Stimulated activated CD4-positive, alpha-beta T cell treated with anti-CD3 and anti-CD28 coated beads, TNF-alpha, amount 100 ng/mL, for 1 hour (primary cell): ENCODE measurements at places on chromosomes 3 and 15.

DNA sequence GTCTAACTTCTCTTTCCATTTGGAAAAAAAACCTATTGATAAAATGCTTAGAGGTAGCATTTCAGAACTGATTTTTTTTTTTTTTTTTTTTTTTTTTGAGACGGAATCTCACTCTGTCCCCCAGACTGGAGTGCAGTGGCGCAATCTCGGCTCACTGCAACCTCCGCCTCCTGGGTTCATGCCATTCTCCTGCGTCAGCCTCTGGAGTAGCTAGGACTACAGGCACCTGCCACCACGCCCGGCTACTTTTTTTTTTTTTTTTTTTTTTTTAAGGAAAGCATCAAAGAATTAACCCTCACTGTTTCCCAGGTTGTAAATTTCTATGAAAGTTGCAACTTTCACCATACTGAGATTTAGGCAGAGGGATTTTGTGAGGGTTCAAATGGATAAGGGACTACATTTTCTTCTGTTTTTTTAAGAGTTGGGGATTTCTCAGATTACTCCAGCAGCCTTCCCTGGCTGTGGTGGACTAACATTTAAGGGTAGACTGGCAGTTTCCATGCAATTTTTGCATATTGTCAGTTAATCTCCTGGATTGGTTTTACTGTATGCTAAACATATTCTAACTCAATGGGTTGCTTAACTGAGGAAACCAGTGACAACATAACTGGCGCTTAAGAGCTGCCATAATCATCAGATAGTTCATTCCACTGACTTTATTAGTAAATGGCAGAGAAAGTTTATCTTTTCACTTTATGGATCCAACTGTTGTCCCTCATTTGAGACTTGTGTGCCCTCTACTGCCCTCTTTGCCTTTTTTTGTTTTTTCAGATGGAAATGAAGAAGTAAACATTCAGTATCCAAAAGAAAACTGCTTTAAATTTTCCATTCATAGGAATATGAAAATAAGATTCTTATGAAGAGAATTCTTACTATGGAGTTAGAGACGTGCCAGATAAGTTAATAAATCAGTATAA, 93.7 kb downstream of the NPTN start:
- no peak for DNase-seq

DNA sequence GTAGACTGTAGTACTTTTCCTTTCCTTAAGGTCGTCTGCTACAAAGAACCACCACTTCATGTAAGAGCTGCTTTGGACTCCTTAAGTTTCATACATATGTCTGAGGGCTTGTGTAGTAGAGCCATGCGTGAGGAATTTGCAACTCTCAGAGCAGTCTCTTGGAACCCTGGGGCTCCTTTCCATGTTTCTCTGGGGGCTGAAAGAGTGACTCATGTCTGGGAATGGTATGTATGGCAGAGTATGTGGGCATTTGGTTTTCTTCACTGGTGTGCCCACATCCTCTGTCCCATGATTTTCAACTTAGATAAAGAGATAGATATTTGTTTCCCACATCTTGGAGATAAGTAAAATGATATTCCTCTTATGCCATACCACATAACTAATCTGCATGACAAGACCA, 20.6 kb upstream of the RBM5 start:
- DNase-seq = no peak

- no peak for DNase-seq
These were observed 20.8 kb upstream of the ALAS1 start for GRCh38 chr3:52176951-52177700.

GRCh38 chr3:159711560-159712333, 276.9 kb upstream of the IL12A start:
- no peak for DNase-seq

GRCh38 chr3:58001086-58001467, 7.1 kb upstream of the FLNB start:
- DNase-seq = no peak
